ENCODE measurements at places on chromosomes 2 and 18. TPM values are rescaled to one million over a fixed set of nuclear protein-coding genes. Genes with fewer than 3 reads are reported as not detected.

Gene EGR4
- 0.10 TPM for total RNA-seq

Gene SERPINB12
- 64.6 TPM for total RNA-seq

Gene ABCB11
- total RNA-seq = 0.79 TPM

DNA sequence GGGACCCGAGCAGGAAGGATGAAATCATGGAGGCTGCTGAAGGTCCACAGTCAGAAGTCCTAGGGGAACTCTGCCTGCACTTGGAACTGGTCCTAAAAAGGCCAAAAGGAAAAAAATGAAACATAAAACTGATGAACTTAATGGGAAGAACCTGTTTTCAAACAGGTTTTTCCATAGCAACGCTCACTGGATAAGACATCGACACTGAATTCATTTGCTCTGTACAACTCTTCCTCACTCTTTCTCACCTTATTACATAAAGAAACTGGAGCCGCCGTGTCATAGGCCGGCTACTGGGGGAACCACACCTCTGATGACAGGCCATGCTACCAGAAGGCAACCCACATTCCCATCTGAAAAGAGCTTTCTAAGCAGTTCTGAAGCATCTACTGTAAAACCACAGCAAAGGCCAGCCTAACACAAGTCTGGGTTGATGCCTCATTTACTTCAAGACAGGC lies 83.6 kb downstream of the FARSB start:
- DNase-seq = no peak

DNA sequence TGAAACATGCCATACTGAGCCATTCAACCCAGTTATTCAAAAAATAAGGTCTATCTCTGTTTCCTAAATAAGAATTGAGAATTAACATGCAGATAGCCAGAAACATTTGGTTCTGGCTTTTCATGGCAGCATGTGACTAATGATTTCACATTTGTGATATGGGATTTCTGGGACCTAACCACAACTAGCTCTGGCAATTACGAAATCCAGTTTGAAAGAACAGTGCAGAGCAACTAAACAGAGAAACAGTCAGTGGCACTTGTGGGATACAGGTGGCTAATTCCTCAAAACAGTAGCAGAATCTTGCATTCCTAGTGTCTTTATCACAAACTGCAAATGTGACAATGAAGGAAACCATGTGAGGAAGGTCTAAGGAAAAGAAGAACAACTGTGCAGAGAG lies 637.8 kb upstream of the CHAC2 start:
- no peak for DNase-seq

DNA sequence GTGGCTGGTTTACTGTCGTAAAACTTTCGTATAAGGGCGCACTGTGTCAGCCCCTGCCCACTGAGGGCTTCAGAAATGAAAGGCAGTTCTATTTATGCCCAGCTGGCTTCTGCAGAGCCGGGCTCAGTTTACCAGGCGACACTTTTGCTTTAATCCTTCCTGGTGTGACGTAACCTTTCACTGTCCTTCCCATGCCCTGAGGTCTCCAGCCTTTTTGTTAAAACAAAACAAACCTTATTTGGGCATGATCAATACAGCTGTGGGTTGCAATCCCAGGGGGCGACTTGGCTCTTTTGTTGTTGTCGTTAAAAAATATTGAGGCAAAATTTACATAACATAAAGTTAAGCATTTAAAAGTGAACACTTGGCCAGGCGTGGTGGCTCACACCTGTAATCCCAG lies 85.3 kb downstream of the AGAP1 start:
- DNase-seq = no peak

- DNase-seq = no peak
Measured at GRCh38 chr2:1045109-1045508, 94.5 kb downstream of the SNTG2 start.

Data from skin of body (tissue), 3 donors.